ENCODE measurements at places on chromosomes 2 and 18. TPM values are rescaled to one million over a fixed set of nuclear protein-coding genes. Genes with fewer than 3 reads are reported as not detected.

Gene SERPINB5
- 0.13 TPM for total RNA-seq

Gene LYPD6B
- 0.10 TPM for total RNA-seq

Gene SCYGR3
- total RNA-seq, result not detected

Gene MBD5
- total RNA-seq, result 3.9 TPM

Gene SELENOI
- total RNA-seq, result 16.5 TPM

Gene SULT1C4
- total RNA-seq, result not detected

Gene TMEM247
- not detected for total RNA-seq

Gene SERPINB3
- 0.16 TPM for total RNA-seq

Gene IL37
- total RNA-seq, result not detected

Gene GKN1
- 0.94 TPM for total RNA-seq

Gene PTCD3
- 111 TPM for total RNA-seq

Gene NT5DC4
- total RNA-seq, result not detected

Gene BOLL
- total RNA-seq, result not detected

Gene SGO2
- 12.3 TPM for total RNA-seq

Gene PLEK
- not detected for total RNA-seq

Gene UGT1A3
- 0.13 TPM for total RNA-seq

Gene CPLX4
- total RNA-seq, result not detected

Gene CTIF
- total RNA-seq, result 15.1 TPM

Gene TMEM237
- 21.3 TPM for total RNA-seq

Gene CCDC142
- 14.1 TPM for total RNA-seq

Gene HOXD9
- total RNA-seq, result 1.3 TPM

Gene MALL
- total RNA-seq, result 143 TPM

Gene DNAH7
- total RNA-seq, result 0.82 TPM

Gene ZNF516
- 4.1 TPM for total RNA-seq

Gene UGT1A8
- total RNA-seq, result 0.05 TPM

Gene MC5R
- not detected for total RNA-seq

Gene GPR35
- total RNA-seq, result 0.61 TPM

Gene AGFG1
- total RNA-seq, result 120 TPM

Gene FAM237A
- total RNA-seq, result not detected

Gene DARS1
- 52.3 TPM for total RNA-seq

Gene CENPA
- total RNA-seq, result 52.2 TPM

Gene CDKL4
- total RNA-seq, result not detected

Gene IL18RAP
- 0.07 TPM for total RNA-seq

Gene CDH7
- not detected for total RNA-seq

Gene TMEM182
- 4.4 TPM for total RNA-seq

Gene FKBP1B
- total RNA-seq, result 12.7 TPM

Gene ACSL3
- total RNA-seq, result 151 TPM

Gene SP140
- 0.16 TPM for total RNA-seq

Gene CAPN14
- total RNA-seq, result 0.05 TPM

Gene ANKRD39
- 15.0 TPM for total RNA-seq

Gene UGT1A9
- total RNA-seq, result 4.9 TPM

Gene TM4SF20
- total RNA-seq, result 6.6 TPM

Gene IL1R1
- 35.7 TPM for total RNA-seq

Gene ASXL2
- 9.3 TPM for total RNA-seq

Gene HRH4
- not detected for total RNA-seq

Gene GALNT1
- 70.8 TPM for total RNA-seq
